Right renal pelvis (tissue), 4 donors: ENCODE measurements at places on chromosomes 2 and 18. TPM values are rescaled to one million over a fixed set of nuclear protein-coding genes. Genes with fewer than 3 reads are reported as not detected.
A peak's percentile ranks its signal among the peaks of the same experiment; 100 is the strongest.

- DNase-seq, result no peak
Observed at GRCh38 chr2:133421516-133422324, 146.5 kb downstream of the NCKAP5 start.

- DNase-seq, result no peak
Observed at GRCh38 chr2:221848286-221848685, 276.2 kb upstream of the EPHA4 start.

DNA sequence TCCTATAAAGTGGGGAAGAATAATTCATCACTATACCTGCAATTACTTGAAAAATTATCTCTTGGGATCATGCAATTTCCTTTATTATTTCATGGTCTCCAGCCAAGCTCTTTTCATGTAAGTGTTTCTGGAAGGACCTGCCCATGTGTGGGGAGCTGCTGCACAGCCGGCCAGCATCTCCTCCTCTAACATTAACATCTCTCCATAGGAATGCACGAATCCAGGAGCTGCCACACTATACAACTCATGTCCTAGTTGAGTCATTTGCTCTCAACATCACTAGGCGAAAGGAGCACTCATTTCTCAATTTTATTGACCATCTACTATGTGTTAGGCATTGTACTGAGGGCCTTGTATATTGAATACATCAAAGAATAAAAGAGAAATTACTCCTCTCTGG is 144.3 kb upstream of the ERBB4 start:
- DNase-seq, result no peak

DNA sequence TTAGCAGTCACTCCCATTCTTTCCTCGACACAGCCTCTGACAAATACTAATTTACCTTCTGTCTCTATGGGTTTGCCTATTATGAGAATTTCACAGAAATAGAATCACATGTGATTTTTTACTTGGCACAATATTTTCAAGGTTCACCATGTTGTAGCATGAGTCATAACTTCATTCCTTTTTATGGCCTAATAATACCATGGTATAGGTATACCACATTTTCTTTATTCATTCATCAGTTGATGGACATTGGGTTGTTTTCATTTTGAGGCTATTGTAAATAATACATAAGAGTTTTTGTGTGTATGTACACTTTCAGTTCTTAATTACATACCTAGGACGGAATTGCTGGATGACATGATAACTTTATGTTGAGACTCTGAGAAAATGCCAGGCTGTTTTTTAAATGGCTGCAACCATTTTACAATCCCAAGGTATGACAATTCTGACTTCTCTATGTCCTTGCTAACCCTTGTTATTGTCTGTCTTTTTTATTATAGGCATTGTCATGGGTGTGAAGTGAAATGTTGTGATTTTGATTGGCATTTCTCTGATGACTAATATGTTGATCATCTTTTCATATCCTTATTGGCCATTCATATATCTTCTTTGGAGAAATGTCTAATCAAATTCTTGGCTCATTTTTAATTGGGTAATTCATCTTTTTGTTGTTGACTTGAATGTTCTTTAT is 87.9 kb downstream of the IRS1 start:
- DNase-seq, result no peak

DNA sequence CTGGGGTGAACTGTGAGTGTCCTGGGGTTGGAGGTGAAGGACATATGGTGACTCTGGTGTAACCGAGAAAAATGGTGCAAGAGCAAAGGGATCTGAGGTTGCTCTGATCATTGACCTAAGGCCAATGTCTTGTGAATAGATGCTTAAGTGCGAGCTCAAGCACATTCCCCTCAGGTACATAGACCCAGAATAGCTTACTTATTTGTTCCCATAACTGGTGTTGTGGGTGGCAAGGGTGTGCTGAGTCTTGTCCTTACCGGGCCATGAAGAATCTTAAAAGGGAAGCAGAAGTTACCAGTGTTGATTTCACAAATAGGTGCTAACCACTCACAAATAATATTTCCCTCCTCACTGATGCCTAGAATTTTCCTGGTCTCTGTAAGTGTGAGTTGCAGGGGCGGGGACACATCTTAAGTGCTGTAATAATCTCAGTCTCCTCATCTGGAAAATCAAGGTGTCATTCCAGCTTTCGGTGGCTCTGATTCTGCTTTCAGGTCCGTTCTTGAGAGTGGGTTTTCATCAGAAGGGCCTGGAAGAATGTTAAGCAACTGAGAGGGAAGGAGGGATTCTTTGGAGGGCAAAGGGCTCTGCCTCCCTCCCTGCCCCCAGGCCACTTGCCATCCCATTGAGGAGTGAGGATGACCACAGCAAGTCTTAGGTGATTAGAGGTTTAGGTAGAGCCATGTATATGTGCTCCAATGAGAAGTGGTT is 54.9 kb downstream of the LIPG start:
- no peak for DNase-seq

- DNase-seq, result peak; percentile 73
Observed at GRCh38 chr18:24271381-24272228, 126.0 kb downstream of the OSBPL1A start.

GRCh38 chr2:230942920-230943896 is 18.2 kb upstream of the GPR55 start:
- no peak for DNase-seq

GRCh38 chr2:11629851-11630250 is 40.1 kb downstream of the NTSR2 start:
- no peak for DNase-seq

DNA sequence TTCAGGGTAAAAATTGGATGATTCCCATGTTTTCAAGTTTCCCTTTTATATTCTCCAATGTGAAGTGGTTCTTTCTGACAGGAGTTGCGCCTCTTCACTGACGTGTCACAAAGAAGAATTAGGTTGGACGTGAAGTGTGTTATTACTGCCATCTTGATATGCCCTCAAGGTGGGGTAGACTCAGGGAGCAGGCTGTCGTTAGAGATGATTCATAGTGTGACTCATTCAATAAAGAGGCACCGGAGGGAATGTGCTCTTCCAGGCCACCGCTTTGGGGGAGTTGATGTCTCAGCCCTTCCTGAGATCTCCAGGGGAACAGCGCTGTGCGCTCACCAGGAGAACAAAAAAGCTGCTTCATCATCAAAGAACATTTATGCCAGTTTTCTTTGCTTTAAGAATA is 3.6 kb upstream of the DGKD start:
- DNase-seq, result no peak

GRCh38 chr18:25866331-25866730 is 224.1 kb downstream of the SS18 start:
- DNase-seq, result no peak

DNA sequence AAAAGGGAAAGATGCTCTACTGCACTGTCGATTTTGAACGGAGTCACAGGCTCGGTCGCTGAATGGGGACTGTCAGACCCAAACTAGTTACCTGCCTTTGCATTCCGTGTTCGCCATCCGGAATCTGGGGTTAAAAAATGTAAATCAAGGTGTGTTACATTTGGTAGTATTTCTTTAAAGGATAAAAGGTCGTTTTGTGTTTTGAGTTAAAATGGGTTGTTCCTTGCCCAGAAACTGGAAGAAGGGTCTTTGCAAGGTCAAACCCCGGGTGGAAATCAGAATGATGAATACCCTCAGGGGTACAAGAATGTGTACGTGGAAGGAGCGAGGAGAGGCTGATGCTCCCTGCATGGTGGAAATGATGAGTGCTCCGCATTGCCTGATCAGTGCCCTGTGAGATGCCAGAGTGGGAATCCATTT is 1.0 kb downstream of the VSNL1 start:
- DNase-seq, result no peak

GRCh38 chr2:83217854-83218253 is 1241.2 kb downstream of the SUCLG1 start:
- DNase-seq, result no peak

DNA sequence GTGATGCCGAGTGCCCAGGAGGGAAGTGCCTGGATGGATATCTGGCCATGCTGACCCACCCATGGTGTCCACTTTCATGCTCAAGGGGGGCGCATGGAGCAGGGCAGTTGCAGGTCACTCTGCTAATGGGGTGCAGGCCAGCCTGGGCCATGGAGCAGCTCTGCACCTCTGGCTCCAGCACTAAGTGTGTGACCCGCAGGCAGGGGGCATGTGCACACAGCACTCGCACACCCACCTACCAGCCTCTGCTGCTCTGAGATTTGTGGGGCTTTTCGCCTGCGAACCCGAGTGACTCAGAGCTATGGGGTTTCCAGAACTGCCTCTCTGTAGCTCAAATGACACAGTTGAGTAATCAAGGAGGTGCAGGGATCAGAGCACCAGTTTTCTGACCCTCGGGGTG is 66.2 kb downstream of the CYP26B1 start:
- no peak for DNase-seq

GRCh38 chr2:33581872-33582271 is 17.2 kb downstream of the FAM98A start:
- DNase-seq, result no peak

GRCh38 chr2:220191031-220191430 is 563.6 kb downstream of the SLC4A3 start:
- no peak for DNase-seq

DNA sequence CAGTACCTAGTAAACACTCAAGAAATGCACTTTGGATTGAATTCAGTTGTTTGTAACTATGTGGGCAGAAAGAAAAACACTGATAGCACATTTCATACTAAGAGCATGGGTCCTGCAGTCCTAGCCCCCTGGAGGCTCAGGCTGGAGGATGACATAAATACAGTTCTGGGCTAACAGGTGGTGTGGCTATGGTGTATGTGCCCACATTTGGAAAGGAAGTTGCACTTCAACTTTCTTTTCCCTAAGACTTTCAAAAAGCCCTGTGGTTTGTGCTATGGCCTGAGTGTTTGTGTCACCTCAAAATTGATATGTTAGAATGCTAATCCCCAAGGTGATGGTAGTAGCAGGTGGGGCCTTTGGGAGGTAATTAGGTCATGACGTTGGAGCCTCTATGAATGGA is 218.2 kb downstream of the CDCA7 start:
- no peak for DNase-seq

- DNase-seq, result no peak
Observed at GRCh38 chr2:45869165-45869501, 217.7 kb downstream of the PRKCE start.

- no peak for DNase-seq
Observed at GRCh38 chr18:30481871-30482270, 560.7 kb downstream of the DSC3 start.

DNA sequence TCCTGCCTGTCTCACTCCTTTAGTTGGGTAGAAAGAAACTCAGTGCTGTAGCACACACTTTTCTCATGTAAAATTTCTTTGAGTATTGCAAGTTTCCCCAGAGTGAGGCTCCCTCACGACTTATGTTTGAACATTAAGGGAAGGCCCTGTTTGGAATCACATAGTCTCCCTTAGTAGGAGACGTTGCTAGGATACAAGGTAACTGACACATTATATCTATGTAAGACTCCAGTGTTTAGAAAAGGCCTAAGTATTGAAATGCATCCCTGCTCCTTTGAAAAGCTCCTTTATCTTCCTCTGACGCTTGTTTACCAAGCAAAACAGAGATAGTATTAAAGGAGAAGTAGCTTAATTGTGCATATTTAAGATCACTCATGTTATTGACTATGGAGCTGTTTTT is 248.2 kb downstream of the PHLPP1 start:
- DNase-seq, result no peak

DNA sequence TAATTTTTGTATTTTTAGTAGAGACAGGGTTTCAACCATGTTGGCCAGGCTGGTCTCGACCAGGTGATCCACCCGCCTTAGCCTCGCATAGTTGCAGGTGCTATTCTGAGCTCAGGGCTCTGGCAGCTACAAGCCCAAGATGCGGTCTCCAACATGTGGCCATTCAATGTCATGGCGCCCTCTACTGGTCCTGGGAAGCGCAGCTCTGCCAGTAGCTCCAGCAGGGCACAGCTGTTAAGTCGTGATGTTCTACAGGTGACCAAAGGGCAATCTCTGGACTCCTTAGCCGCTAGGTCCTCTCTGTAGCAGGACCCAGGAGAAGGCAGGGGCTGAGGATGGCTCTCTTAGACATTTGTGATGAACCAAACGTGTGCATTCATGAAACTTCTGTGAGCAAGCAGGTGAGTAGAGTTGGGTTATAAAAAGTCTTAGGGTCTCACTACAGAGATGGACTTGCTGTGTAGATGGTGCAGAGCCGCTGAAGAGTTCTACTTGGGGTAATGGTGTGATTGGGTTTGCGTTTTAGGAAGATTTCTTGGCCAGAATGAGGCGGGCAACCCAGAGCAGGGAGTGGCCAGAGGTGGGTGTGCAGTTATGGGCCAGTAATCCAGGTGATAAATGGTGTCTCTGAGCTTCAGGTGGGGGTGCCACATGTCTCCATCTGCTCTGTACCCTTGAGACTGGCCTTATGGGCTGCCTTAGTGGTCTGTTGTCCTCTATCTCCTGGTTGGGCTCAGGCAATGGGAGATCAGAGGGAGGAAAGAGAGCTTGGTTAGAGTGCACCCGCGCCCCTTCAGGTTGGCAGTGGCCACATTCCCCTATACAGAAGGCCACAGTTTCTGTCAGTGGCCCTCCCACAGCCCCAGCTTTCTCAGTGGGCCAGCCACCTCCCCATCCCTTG is 31.0 kb downstream of the IL37 start:
- DNase-seq, result peak; percentile 68

DNA sequence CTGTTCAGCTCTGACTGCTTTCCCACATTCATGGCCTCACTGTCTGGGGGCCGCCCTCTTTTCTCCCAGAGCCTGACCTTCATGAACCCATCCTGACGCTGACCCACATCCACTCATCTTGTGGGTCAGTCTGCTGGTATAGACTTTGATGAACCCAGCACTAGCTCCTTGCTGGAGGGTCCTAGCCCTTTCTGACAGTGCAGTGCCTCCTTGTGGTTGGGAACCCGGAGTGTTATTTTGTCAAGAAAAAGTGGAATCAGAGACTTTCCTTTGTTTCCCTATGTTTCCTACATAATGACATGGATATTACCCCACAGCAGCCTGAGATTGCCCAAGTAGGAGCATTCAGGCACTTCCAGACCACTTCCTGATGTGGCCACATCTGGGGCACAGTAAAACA is 19.3 kb upstream of the OSR1 start:
- no peak for DNase-seq

DNA sequence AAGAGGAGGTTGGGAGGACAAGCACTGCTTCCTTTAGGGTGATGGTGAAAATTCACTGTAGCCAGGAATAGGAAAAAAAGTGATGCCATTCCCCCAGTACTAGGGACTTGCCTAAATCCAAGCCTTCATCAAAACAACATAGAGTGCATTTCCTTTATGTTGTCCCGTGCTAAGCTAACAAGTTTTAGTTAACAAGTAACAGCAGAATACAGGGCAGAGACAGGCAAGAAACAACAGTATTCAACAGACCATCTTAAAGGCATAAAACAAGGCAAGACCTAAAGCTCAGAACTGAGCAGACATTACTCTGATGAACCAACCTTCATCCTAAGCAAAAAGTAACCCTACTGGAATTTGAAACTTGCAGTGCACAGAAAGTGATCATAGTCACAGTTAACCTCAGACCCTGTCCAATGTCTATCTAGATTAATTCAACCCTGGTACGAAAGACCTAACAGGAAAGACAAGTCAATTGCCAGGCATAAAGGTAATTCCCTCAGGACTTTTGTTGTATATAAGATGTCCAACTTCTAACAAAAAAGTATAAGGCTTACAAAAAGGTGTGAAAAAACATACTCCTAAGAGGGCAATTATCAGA is 34.4 kb upstream of the GALNT1 start:
- no peak for DNase-seq

GRCh38 chr2:158009399-158009798 is 92.3 kb upstream of the UPP2 start:
- no peak for DNase-seq

The TLX2 gene
- polyA plus RNA-seq, result not detected

The SERTAD2 gene
- polyA plus RNA-seq, result 23.4 TPM

The HOXD13 gene
- polyA plus RNA-seq, result 0.22 TPM

The TLK1 gene
- 58.5 TPM for polyA plus RNA-seq

The AMER3 gene
- 0.12 TPM for polyA plus RNA-seq

The TOGARAM2 gene
- polyA plus RNA-seq, result 1.1 TPM

The ACMSD gene
- polyA plus RNA-seq, result 32.1 TPM

The DNER gene
- 70.9 TPM for polyA plus RNA-seq

The VIL1 gene
- polyA plus RNA-seq, result 26.1 TPM

The RTP5 gene
- not detected for polyA plus RNA-seq

The CIB4 gene
- polyA plus RNA-seq, result 1.2 TPM

The FOXI3 gene
- 0.08 TPM for polyA plus RNA-seq
